ENCODE measurements at places on chromosomes 4 and X.

- no peak for DNase-seq
These were observed 9.8 kb upstream of the MSX1 start for GRCh38 chr4:4849524-4850193.

GRCh38 chrX:85906399-85906798, 141.0 kb downstream of the CHM start:
- DNase-seq, result no peak

GRCh38 chrX:21166272-21166982, 207.8 kb upstream of the CNKSR2 start:
- DNase-seq, result no peak

GRCh38 chr4:67678612-67679011, 22.3 kb downstream of the UBA6 start:
- DNase-seq, result no peak

DNA sequence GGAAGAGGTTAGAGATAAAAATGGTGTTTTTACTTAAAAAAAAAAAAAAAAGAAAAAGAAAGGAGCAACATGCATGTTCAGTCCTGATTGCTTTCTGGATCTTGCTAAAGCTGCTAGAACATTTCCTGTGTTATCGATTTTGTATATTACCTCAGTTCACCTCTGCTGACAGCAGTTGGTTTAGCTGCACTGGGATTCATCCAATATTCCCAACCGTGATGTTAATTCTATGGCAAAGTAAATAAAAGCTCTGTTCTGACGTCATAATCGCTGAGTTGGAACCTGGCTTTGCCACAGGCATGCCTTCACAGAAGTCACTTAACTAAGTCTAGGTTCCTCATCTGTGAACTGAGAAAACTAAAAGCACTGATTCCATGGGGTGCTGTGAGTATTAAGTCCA, 90.7 kb upstream of the SORBS2 start:
- no peak for DNase-seq

- DNase-seq, result no peak
These were observed 3.7 kb downstream of the TAF7L start for GRCh38 chrX:101287402-101287801.
